ENCODE measurements at places on chromosomes 3 and 15.

DNA sequence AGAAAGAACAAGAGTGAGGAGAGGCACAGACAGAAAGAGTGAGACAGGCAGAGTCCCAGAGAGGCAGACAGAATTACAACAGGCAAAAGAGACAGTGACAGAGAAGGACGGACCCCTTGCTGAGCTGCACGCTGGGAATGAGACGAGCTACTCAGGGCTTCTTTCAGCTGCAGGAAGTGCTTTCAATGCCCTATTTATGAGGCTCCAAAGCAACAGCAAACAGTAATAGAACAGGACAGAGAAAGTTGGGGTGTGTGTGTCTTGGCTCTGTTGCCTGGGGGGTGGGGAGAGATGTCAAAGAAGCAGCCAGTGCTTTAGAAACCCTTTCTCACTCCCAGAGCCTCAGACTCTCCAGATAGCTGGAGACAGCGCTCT lies 502 bp upstream of the TIMP4 start:
- DNase-seq = no peak

GRCh38 chr15:76178296-76179000 lies 118.7 kb downstream of the TMEM266 start:
- no peak for DNase-seq

DNA sequence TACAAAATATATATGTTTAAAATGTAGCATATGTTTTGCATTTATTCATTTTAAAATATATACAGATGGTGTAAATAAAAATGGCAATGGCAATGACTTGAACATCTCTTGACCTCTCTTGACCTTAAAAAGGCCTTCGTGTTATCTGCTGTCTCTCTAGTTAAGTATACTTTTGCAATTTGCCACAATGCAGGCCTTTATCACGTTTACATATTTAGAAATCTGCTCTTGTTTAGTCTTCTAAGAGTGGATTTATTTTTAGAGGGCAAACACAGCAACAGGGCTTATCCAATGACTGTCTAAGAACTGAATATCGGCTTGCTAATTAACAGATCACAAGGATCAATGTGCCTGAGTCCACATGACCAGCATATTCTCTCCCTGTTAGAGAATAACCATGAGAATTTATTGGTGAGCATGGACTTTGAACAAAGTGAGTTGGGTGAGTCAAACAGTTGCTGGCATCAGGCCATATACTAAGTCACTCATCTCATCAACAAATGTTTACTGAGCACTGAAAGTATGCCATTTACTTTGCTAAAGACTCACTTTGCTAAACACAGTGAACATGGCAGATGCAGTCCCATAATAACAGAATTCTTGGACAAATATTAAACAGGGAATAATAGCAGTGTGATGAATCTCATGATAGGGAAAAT lies 48.2 kb downstream of the MDFIC2 start:
- no peak for DNase-seq

DNA sequence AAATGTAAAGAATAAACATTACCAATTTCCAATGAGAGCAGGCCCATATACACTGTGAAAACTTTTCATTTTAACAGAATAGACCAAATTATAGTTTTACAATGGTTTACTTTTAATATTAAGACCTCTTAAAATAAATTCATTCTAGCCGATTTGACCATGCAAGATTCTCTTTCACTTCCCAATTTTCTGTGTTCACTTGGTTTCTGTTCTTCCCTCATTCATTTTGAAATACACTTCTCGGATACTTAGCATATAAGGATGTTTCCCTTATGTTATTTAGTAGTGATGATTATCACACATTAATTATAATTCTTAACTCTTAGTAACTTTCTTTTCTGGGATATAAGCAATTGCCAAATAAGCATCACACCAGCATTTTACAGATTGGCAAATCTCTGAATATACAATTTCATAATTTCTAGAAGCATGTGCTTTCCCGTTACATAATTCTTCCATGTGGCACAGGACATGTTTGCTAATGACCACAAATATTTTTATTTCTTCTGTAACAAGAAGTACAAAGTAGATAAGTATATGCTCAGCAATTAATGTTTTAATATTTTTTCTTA lies 13.9 kb downstream of the OR5H15 start:
- DNase-seq = no peak

GRCh38 chr3:127701280-127701911 lies 28.6 kb downstream of the ABTB1 start:
- no peak for DNase-seq

- no peak for DNase-seq
Measured at GRCh38 chr3:58293516-58293915, 12.5 kb upstream of the RPP14 start.

DNA sequence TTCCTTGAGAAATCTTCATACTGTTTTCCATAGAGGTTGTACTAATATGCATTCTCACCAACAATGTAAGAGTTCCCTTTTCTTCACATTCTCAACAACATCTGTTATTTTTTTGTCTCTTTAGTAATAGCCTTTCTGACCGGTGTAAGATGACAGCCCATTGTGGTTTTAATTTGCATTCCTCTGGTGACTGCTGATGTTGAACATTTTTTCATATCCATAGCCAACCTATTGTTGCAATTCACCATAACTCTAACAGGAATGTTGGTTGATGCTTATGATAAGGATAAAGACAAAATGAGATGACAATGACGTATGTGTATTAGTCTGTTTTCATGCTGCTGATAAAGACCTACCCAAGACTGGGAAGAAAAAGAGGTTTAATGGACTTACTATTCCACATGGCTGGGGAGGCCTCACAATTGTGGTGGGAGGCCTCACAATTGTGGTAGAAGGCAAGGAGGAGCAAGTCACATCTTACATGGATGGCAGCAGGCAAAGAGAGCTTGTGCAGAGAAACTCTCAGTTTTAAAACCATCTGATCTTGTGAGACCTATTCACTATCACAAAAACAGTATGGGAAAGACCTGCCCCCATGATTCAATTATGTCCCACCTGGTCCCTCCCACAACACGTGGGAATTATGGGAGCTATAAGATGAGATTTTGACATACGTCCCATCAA lies 37.6 kb upstream of the RHCG start:
- DNase-seq = no peak

- no peak for DNase-seq
Measured at GRCh38 chr3:156615592-156616173, 58.7 kb upstream of the TIPARP start.

GRCh38 chr3:70820397-70820796 lies 508.0 kb upstream of the MDFIC2 start:
- no peak for DNase-seq

DNA sequence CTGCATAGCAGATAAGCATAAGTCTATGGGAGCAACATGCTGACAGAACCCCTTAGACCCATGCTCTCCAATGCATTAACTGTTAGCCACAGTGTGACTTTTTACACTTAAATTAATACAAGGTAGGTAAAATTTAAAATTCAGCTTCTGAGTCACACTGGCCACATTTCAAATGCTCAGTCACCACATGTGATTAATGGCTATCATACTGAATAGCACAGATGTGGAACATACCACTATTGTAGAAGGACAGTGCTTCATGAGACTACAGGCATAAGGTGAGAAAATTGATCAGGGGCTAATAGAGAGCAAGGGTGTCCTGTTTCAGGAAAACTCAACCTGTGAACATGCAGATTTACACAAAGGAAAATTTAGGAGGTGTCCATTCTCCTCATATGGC lies 357.0 kb upstream of the SEMA6D start:
- DNase-seq = no peak

GRCh38 chr15:25741256-25741580 lies 121.9 kb downstream of the ATP10A start:
- no peak for DNase-seq

GRCh38 chr3:12384451-12385233 lies 95.8 kb downstream of the PPARG start:
- DNase-seq = no peak
